ENCODE measurements at places on chromosomes 3 and 15.

GRCh38 chr3:38988955-38989354, 62.8 kb downstream of the SCN11A start:
- DNase-seq = no peak

GRCh38 chr15:29986946-29987345, 95.8 kb upstream of the GOLGA8J start:
- DNase-seq = no peak

- DNase-seq = no peak
Observed at GRCh38 chr3:187794731-187795130, 49.5 kb upstream of the BCL6 start.

- DNase-seq = no peak
Observed at GRCh38 chr15:101193806-101194545, 57.9 kb downstream of the CHSY1 start.

- no peak for DNase-seq
Observed at GRCh38 chr3:196654006-196654734, 14.7 kb downstream of the NRROS start.

- peak; percentile 24 for DNase-seq
Observed at GRCh38 chr3:32614956-32615355, 44.3 kb upstream of the DYNC1LI1 start.

- DNase-seq = no peak
Observed at GRCh38 chr3:143291836-143292447, 172.4 kb downstream of the CHST2 start.

DNA sequence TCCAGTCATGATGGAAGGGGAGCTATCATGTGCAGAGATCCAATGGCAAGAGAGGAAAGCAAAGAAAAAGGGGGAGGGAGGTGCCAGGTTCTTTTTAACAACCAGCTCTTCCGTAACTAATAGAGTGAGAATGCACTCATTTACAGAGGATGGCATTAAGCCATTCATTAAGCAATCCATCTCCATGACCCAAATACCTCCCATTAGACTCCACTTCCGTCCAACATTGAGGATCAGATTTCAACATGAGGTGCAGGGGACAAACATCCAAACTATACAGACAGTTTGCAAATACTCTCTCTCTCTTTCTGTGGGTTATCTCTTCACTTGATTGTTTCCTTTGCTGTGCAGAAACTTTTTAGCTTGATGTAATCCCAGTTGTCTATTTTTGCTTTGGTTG, 21.2 kb downstream of the ZDHHC23 start:
- peak; percentile 16 for DNase-seq

- DNase-seq = peak; percentile 80
Observed at GRCh38 chr15:33125894-33126537, 68.5 kb downstream of the FMN1 start.

- no peak for DNase-seq
Observed at GRCh38 chr3:108548886-108549285, 38.5 kb upstream of the MYH15 start.

- DNase-seq = no peak
Observed at GRCh38 chr15:37824717-37825382, 109.6 kb upstream of the TMCO5A start.

GRCh38 chr3:40583691-40584090, 58.9 kb downstream of the ZNF621 start:
- no peak for DNase-seq

- DNase-seq = no peak
Observed at GRCh38 chr3:55534876-55535275, 47.8 kb upstream of the WNT5A start.

- no peak for DNase-seq
Observed at GRCh38 chr15:101827257-101827656, 15.3 kb downstream of the OR4F15 start.
